ENCODE measurements at places on chromosomes 1 and 21.

- DNase-seq = no peak
Measured at GRCh38 chr1:211630236-211631081, 45.0 kb downstream of the NEK2 start.

GRCh38 chr1:180382326-180383115 is 119.9 kb downstream of the ACBD6 start:
- DNase-seq = no peak

DNA sequence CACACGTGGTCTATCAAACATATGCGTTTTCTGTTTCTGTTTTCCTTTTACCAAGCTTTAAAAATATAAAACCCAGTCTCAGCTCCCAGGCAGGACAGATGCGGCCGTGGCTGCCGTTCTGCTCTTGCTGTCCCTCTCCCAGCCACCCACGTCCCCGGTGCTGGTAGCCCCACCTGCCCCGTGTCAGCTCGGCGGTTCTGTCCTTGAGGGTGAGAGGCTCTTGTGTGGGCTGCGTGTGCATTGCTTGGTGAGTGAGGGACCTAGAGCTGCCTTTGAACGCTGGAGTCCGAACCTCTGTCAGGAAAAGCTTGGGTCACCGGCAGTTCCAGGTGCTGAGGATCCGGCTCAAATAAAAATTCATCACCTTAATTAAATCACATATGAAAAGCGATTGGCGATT is 4.4 kb downstream of the RER1 start:
- DNase-seq = no peak

- peak; percentile 94 for DNase-seq
Measured at GRCh38 chr1:113871597-113872113, at the start of gene PTPN22. Gene PTPN22 (minus strand): TSS chr1:113871712.
